ENCODE measurements at places on chromosomes 2 and 18.

- no peak for DNase-seq
Measured at GRCh38 chr2:8448824-8449556, 232.9 kb upstream of the ID2 start.

GRCh38 chr2:29751390-29751789 is 170.0 kb downstream of the ALK start:
- DNase-seq: no peak

DNA sequence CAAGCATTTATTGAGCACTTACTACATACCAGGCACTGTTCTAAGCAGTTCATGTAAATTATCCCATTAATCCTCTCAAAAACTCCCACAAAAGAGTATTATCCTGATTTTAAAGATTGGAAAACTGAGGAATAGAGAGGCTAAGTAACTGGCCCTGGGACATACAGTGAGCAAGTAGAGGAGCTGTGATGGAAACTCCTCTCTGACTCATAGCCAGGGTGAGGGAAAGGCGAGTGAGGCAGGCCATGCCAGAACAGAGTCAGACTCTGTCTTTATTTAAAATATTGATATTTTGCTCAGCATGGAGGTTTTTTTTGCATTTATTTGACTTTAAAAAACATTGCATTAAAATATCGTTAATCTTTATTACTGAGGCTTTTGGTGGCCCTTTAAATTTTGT is 208.0 kb downstream of the LOXHD1 start:
- no peak for DNase-seq

DNA sequence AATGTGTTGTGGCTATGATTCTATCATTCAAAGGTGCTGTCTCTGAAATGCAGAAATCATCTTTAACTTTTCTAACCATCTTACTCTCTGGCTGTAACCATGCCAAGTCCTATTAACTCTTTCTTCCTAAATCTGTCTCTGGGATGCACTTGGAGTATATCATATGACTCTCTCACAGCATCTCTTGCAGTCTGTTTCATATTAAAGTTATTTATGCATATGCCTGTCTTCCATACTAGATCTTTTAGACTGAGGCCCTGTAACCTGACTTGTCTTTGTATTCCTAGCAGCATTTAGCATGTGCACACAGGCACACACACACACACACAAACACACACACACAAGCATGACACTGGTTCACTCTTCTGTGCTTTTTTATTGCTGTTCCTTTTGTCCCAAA is 320.6 kb downstream of the ETAA1 start:
- no peak for DNase-seq

DNA sequence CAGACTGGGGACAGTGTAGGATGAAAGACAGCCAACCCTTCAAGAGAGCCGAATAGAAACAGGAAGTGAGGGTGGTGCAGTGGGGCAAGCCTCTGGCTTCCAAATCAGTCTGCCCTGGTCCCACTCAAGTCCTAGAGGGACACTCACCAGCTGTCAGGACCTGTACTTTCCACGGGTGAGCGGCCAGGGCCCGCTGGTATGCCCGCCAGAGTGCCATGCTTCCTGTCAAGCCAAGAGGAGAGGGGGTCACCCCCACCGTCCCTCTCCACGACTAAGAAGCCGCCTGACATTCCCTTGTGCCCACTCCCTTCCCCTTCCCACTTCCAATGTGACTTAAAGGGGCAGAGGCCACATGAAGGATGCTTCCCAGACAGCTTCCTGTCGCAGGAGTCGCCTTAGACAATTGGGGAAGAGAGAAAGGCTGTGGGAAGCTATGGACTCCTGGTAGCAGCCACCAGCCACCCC is 564 bp downstream of the MPV17 start:
- peak; percentile 10 for DNase-seq

DNA sequence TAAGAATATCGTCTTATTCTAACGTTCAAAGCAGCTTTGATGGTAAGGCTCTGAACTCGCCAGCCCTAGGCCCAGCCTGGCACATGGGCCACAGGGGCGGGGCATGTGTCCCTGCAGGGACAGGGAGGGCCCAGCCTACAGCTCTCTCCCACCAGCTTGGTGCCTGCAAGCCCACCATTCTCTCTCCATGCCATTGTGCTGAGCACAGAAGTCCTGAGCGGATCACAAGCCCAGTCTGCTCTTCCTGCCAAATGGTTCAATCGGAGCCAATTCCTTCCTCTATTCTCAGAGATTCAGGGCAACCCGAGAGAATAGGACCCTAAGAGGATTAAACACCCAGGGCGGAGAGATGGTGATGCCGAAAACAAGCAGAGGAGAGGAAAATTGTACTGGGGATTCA is 50.3 kb upstream of the APCDD1 start:
- no peak for DNase-seq

DNA sequence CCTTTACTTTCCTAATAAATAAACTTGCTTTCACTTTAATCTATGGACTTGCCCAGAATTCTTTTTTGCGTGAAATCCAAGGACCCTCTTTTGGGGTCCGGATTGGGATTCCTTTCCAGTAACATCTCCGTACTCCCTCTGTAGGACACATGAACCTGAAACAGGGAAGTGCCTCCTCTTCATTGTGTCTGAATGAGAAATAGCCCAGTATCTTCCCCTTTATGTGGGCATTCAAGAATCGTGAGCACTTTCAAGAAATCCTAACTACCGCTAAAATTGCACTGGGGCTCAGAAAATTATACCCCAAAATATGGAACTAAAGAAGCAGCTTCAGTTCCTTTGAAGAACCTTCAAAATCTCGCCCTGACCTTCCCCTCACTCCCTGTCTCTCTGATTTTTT is 7.8 kb upstream of the POMC start:
- DNase-seq: no peak

DNA sequence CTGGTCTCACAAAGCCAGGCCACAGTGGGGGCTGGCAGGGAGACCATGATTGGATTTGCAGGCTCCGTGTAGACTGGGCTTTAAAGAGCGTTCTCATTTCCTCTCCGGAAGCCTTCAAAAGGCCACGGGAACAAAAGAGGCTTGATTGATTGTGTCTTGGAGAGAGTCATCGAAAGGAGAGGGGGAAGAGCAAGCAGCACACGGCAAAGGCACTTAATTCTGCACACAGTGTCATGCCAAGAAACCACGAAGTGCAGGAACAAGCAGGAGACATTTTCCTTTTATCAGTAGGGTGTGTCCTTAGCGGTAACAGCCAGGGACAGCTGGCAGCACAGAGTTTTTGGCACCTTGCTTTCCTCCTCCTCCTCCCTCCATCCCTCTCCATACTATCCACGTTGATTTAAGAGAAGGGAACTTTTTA is 47.7 kb downstream of the GLI2 start:
- DNase-seq: peak; percentile 75

DNA sequence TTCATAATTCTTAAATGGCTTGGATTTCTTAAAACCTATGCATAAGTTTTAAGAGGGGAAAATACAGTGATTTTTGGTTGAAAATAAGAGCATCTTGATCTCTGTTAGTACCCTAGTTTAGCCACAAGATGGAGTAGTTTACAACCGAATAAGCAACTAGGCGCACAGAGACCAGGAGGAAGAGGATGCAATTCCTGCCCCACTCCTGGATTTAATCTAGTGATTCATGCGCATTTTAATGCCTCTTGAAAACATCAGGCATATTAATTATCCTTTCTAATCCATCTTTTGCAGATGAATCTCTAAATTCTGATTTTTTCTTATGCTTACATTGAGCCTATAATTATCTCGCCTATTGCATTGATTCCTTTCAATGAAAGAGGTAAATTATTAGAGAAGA is 76.7 kb downstream of the MRPS9 start:
- peak; percentile 79 for DNase-seq

- DNase-seq: peak; percentile 90
Measured at GRCh38 chr2:55843096-55843993, 80.2 kb downstream of the EFEMP1 start.

GRCh38 chr2:55779459-55780421 is 86.1 kb upstream of the PNPT1 start:
- peak; percentile 90 for DNase-seq

GRCh38 chr18:57640749-57641148 is 19.1 kb upstream of the NARS1 start:
- DNase-seq: no peak

DNA sequence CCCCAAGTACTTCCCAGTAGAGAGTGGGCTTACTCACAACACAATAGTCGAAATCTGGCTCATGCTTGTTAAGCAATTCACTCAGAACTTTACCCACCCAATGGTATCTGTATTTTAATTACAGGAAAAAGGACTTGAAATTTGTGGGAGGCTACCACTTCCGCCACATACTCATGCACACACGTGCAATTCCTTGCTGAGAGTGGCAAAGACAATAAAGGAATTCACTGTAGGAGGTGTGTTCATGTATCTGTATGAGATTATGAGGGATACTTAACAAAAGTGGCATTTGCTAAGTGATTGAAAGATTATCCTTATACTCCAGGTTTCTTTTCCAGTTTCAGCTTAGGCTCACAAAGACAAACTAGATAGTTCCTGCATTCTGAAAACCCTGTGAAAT is 14.9 kb upstream of the LYPD6 start:
- no peak for DNase-seq

DNA sequence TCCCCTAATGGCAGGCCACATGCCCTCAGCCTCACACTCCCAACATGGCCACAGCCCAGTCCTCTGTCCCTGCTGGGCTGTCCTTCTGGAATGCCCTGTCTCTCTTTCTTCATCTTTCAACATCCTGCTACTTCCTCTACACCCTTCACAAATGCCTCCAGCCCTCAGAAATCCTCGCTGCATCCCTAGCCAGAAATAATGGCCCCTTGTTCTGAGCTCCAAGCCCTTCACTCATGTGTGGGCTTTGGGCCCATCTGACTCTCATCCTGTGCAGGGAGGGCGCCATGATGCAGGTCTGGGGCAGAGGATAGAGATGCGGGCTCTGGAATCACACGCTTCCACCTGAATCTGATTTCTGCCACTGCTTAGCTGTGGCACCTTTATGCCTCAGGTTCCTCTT is 181.9 kb downstream of the TNS1 start:
- no peak for DNase-seq

GRCh38 chr2:142724713-142725349 is 152.6 kb upstream of the KYNU start:
- DNase-seq: no peak

DNA sequence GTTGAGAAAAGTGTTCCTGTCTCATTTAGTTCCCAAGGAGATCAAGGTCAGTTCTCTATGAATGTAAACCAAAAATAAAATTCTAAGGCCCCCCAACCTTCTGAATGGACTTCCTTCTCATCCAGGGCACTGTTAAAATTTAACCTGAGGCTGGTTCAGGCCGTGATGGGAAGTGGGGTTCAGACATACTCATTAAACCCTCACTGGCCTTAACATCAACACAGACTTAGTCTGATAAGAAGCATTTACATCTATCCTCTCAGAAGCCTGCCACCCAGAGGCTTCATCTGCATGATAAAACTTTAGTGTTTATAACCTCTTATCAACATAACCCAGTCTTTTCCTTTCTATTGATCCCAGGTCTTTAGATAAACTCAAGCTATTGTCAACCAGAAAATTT is 22.4 kb downstream of the ITSN2 start:
- DNase-seq: no peak

- no peak for DNase-seq
Measured at GRCh38 chr2:60324536-60324935, 228.9 kb downstream of the BCL11A start.

DNA sequence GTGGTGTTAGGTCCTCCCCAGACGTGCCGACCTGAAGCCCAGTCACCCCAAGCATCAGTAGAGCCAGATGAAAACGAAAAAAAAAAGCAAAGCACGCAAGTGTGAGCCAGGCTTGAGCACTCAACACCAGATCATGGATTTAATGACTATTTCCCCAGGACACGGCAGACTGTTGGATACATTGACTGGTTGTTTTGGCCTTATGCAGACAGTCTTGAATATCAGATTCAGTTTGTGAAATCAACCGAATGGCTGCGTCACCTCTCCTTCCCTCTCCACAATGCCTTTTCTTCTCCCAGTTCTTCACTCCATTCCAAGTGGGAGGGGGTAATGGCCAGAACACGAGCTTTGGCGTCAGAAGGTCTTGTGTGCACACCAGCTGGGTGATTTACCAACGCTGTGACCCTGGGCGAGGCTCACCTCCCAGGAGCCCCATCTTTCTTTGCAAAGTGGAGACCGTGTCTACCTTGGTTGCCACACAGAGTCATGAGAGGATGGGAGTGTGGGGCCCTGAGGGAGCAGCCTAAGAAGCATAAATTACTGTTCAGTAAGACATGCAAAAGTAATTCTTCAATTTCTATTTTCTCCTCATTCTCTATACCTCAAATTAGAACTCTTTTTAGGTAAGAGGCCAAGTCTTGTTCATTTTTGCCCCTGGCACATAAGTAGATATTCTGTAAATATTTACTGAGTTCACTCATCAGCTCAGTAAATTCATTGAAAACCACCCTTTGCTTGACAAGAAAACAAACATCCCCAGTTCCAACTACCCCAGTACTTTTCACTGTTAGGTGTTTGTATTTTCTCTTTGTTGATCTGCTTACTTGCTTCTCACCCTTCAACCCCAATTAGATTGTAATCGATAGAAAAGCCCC is 181.1 kb upstream of the COPS8 start:
- DNase-seq: no peak

DNA sequence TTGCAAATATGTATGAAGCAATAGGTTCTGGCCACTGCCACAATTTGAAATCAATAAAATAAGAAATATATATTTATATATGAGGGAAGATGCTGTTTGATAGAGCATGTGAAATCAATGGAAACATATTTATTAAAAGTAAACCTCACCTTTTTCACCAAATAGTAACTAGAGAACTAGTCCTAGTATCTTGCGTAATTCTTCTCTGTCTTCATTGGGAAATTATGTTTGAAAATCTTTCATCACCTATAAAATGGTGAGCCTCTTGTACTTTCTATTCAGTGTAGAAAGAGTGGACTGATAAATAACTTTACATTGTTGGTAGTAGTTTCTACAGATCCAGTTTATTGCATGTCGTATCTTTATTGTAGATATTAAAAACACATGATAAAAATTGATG is 103.0 kb downstream of the CD226 start:
- no peak for DNase-seq

DNA sequence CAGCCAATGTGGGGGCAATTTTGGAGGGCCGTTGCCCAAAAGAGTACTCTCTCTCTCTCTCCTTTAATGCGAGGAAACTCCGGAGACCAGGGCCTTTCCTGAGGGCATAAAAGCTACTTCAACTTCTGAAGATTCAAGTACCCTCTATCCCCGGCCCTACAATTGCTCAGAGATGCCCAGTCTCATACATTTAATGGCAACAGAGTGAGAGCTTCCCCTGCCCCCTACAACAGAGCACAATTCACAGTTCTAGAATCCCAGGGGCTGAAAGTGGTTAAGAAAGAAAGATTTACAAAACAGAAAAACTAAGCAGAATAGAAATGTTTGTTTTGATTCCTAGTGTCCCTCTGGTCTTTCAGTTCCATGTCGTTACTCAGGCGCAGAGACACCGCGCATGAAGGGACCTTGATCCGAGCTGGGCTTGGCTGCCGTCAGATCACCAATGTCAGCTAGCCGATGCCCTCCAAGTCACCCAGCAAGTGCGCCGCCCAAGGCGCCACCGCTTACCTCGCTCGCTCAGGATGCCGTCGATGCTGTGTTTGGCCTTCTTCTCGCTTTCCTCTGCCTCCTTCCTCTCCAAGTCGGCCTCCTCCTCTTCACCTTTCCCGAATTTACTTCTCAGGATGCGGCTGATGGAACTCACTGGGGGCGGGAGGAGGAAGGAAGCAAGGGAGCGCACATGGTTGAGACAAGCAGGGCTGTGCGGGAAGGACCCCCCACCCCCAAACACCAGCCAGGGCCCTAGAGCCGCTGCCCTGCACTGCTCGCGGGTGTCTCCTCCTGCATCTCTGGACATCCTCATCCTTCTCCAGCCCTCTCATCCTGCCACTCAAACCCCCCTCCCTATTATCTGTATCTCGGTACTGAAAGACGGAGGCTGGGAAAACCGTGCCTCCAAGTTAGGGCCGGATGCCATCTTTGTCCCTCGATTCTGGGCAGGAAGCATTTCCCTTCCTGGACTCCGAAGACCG is 4.9 kb downstream of the PAX3 start:
- DNase-seq: no peak

Measured in fibroblast of the aortic adventitia (primary cell).